ENCODE measurements at places on chromosomes 5 and 9.

DNA sequence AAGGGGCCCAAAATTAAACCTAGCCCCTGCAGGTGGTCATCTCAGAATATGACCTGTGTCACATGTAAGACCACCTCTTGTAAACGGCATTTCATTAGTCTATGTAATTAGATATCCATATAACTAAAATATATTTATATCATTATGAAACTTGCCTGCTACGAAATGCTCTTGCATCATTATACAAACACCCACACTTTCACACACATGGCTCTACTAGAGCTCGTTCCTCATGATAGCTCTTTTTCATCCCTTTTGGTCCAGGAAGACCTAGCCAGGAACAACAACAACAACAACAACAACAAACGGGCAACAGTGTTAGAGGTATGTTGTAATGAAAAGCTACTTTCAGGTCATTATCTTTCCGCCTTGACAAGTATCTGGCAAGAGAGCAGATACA is 58.6 kb downstream of the LHFPL2 start:
- no peak for DNase-seq

- DNase-seq, result no peak
These were observed 243.9 kb downstream of the TLE1 start for GRCh38 chr9:81445331-81445921.

DNA sequence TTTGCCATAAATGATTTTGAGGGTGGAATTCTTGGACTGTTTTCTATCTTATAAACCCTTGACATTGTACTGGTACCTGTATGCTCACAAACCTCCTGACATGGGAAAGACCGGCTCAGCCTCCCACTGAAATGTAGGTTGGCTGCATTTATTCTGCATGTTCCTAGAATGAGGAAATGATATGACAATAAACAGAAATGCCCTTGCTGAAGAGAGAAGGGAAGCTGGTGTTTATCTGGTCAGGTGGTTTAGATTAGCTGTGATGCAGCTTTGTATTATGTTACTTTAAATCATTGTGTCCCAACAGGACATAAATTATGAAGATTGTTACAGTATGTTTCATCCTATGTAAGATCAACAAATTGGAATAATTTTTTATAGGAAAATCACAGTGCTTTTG is 23.1 kb upstream of the CATSPER3 start:
- DNase-seq, result no peak

GRCh38 chr5:133859073-133859472 is 109.4 kb downstream of the C5orf15 start:
- DNase-seq, result no peak

DNA sequence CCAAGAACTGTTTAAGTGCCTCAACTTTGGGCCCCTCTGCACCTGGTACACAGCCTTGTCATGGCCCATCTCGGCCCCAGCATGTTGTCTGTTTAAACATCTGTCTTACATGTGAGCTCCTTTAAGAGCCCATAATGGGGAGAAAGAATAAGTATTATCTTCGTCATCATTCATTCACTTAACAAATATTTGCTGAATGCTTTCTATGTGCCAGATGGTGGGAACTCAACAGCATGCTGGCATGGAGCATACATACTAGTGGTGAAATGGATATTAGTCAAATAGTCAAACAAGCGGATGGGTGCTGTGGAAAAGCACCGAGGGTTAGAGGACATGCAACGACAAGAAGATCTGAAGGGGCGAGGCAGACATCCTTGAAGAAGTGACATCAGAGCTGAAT is 54.5 kb downstream of the GABBR2 start:
- DNase-seq, result no peak

DNA sequence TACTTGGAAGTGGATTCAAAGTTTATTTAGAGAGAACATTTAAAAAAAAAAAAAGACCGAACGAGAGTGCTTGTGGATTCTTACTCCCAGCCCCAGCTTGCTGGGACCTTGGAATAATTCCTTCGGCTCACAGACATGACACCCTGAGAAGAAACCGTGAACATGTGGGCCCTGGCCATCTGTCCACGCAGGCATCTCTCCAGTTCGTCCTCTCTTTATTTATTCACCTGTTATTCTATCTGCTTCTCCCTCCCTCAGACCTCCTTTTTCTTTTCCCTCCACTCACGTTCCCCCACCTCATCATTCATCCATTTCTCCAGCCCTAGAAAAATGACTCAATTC is 93.7 kb upstream of the PHYKPL start:
- no peak for DNase-seq
